Umbilical cord (tissue), 2 donors: ENCODE measurements at places on chromosomes 5 and 9. TPM values are rescaled to one million over a fixed set of nuclear protein-coding genes. Genes with fewer than 3 reads are reported as not detected.

The ZBTB43 gene
- total RNA-seq = 9.9 TPM

The SPINK6 gene
- total RNA-seq = 5.5 TPM

DNA sequence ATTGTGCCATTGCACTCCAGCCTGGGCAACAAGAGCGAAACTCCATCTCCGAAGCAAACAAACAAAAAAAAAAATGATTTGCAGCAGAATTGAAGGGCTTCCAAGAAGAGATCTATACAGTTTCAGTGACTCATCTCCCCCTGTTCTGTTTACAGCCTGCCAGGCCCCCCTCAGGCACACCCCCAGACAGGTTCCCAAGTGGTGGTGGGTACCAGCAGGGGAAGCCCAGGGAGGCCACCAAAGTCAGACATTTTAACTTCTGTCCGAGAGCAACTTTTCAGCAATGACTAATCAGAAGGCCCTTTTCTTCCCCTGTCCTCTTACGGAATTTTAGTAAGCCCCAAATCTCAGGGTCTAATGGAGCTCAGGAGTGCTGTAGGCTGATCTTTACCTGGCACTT lies 98.7 kb downstream of the PAX5 start:
- no peak for DNase-seq

GRCh38 chr5:147613359-147613758 lies 103.5 kb upstream of the DPYSL3 start:
- no peak for DNase-seq

The LVRN gene
- 2.4 TPM for total RNA-seq

The PCDHGA5 gene
- 1.9 TPM for total RNA-seq

DNA sequence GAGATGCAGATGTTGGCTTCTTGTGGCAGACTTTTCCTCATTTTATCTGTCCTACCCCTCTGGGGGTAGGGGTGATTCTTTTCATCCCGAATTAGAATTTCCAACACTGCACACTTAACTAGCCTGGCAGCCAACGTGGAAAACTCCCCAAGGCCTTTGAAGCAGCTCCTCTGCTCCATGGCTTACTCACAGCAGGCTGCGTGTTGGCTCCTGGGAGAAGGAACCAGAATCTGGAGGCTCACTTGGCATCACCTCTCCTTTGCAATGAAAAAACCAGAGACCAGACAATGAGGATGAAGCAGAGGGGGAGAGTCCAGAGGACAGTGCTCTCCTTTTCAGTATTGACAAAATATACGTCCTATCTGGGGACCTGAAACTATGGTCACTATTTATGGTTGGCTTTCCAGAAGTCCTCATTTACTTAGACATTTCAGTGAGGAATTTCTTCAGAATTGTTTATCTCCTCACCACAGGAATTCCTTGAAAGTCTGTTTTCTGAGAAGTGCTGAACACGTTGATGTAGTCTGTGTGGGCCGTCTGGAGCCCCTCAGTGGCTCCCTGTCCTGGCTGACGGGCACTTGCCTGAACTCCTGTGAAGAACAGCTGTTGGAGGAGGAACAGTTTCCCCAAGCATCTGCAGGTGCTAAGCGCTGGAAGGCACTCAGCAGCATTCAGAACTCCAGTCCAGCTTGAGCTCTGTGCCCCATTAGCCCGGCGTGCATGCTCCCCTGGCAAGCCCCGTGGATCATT lies 231.3 kb downstream of the RFK start:
- peak; percentile 41 for DNase-seq

DNA sequence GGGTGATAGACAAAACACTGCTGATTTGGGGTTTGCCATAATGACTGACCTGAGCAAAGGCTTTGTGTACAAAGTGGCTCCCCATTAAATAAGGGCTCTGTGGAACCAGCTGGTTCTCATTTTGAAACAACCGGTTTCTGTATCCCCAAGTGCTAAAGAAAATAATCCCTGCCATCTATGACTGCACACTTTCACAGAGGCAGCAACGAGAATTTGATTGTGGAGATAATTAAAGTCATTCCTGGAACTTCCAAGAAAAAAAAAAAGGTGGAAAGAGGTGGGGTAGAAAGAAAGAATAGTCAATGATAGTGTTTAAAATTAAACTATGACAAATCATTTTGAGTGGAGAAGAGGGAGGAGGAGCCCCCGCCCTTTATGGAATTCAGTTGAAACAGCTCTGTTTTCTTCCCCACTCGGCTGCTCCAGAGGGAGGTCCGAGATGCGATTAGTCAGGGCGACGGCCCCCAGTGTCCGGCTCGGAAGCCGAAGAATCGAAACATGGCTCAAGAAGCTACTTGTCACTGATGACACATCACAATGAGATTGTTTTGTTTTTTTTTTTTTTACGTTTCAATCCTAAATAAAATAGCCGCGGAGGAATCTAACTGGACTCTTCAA lies 38.4 kb downstream of the EBF1 start:
- DNase-seq = peak; percentile 56

DNA sequence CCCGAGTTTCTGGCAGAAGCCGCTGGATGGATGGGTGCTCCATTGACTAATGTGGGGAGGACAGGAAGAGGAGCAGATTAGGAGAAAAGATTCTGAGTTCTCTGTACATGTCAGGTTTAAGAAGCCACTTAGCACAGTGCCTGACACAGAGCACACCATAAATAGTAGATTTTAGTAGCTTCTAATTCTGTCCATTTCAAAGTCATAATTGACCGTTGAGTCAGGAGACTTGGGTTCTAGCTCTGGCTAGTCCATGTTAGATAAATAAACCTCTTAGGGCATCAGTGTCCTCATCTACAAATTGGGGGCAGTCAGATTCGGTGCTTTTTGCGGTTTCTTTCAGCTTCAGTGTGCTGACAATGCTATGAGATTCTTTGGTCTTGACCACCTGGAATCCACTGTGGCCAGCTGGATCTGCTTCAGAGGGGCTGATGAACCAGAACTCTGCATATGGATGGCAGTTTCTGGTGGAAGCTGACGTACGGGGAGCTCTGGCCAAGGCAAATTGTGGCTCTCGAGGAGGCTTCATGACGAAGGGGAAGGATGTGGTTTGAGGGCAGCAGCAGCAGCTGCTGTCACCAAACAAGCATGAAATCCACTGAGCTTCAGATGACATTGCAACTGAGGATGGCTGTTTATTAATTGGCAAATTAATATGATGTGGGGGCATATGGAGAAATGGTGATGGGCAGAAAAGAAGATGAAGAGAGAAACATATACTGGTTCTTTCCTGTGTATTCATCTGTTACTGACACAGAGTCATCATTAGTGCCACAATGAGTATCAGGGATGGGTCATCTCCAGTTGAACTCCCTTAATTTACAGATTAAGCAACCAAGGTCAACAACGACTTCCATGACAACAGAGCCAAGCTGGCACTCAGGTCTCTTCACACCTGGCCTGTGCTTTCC lies 134.4 kb downstream of the AOPEP start:
- no peak for DNase-seq

- DNase-seq = no peak
These were observed 1.1 kb upstream of the OTULINL start for GRCh38 chr5:14580398-14581034.

The STK32A gene
- total RNA-seq = 42.1 TPM

DNA sequence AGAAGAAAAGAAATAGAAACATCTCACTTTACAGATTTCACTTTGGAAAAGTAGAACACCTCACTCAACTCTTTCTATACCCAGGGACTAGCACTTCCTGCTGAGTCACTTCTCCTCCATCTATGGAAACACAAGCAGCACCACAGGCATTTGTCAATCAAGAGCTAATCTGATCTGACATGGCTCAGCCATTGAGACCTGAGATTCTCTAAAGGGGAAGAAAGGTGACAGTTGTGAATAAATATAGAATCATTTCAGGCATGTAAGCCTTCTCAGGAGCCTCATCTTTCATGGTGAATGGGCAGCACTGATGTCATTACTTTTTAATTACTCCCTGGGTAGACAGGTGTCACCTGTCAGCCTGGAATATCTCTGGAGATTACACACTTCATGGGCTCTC lies 559.8 kb downstream of the HINT1 start:
- no peak for DNase-seq

GRCh38 chr5:135246923-135247795 lies 151.9 kb downstream of the MACROH2A1 start:
- DNase-seq = peak; percentile 95

DNA sequence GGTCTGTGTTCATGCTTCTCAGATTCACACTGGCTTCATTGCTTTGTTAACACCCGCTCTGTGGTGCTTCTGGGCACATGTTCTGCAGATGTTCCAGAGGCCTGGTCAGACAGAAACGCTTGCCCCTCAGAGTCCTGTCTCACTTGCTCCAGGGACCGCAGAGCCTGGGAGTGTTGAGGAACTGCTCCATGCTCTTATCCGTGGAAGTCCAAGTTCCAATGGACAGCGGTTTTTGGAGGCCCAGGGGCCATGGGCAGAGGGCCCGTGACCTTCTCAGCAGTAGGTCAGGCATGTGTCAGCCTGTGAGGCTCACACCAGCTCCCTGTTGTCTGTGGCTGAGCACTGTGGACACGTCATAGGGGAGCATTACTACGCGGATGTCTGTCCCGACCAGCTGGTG lies 364.7 kb upstream of the IRX1 start:
- no peak for DNase-seq

DNA sequence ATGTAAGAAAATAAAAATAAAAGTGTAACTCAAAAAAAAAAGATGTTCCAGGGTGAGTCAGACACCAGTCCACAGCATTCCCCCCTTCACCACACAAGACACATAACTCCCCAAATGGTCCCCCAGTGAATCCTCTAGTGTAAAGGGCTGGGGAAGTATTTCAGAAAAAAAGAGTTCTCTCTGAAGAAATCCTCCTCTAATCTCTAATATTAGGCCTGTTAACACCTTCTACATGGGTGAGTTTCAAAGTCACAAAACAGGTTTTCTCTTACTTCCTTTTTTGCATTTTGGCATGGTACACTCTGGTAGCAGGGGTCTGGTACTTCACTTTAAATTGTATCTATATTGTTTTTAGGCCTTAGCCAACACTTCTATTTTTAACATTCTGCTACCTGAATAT lies 28.2 kb downstream of the RNF145 start:
- no peak for DNase-seq

The CCL21 gene
- total RNA-seq = not detected

DNA sequence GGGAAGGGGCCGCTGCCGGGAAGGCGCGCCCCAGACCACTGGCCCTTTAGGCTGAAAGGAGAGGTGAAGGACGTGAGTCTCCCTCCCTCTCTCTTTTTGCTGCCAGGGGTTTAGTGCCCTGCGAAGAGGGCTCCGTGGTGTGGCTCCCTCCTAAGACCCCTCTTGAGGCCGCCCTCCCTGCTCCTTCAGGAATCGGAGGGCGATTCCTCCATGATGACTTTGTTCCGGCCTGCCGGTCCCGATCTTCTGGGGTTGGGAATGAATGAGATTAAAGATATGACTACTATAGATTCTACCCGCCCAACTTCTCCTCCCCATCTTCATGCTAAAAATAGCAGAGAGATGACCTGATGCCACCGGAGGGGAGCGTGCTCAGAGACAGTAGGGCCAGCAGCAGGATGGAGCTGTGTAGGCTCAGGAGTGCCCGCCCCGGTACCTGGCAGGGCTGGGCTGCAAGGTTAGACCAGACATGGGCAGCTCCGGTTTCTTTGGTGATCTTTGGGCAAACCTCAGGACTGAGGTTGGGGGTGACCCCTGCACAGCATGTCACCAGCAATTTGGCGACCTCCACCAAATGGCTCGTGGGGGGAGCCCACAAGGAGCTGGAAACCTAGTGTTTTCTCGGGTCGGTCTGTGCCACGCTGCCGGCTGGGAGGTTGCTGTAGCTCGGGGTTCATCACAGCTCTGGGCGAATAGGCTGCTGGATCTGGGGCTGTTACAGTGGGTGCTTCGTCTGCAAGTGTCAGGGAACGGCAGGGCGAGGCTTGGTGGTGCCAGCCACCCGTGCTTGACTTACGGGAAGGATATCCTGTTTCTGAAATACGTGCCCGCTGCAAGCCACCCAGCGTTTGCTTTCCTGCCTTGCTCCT lies 1.7 kb downstream of the OLFM1 start:
- no peak for DNase-seq

GRCh38 chr9:626596-626995 lies 214.9 kb upstream of the DMRT1 start:
- peak; percentile 92 for DNase-seq

The FCN2 gene
- total RNA-seq = not detected
